ENCODE measurements at places on chromosomes 4 and X.

- DNase-seq = no peak
These were observed 15.3 kb downstream of the PDK3 start for GRCh38 chrX:24480400-24480865.

DNA sequence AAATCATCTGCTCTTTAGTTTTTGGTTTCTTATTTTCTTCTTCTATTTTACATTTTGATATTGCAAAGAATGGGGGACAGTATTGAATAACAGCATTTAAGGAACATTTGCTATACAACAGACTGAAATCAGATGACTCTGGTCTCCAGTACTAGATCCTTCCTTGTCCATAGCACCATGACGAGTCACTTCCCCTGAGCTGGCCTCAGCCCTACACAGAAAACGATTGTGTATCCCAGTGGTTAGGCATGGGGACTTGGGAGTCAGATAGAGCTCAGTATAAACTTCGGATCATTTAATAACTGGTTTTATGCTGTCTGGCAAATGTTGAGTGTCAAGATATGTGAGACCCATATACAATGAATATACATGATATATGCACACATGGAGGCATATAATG, 44.7 kb upstream of the BEX4 start:
- no peak for DNase-seq

DNA sequence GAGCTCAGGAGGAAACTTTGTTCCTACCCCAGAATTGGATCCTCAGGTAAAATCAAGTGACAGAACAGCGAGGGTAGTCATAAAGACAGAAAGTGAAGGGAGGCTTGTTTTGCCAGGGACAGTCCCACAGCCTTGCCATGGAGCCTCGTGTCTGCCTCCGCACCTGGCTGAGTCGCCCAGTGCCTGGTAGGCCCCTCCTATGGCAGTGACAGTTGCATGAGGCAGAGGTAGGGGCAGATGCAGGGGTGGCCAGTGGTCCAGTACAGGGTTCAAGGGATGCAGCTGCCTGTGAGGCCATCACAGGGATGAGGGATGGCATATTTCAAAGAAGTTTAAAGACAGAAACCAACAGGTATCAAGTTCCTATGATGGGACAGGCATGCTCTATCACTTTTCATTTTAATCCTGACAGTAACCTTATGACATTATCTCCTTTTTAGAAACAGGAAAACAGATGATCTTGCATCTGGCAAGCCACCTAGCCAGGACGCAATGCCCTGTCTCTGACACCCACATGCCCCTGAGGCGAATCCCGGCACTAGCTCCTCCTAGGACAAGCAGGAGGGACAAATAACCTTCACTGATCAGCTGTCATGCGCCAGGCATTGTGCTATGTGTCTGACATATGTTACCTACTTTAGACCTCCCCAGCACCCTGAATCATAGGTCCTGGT, 127.4 kb upstream of the ENPP6 start:
- no peak for DNase-seq

- DNase-seq = no peak
These were observed 55.5 kb downstream of the PDLIM5 start for GRCh38 chr4:94507281-94507680.

GRCh38 chrX:154549766-154550165, 2.3 kb downstream of the IKBKG start:
- no peak for DNase-seq

DNA sequence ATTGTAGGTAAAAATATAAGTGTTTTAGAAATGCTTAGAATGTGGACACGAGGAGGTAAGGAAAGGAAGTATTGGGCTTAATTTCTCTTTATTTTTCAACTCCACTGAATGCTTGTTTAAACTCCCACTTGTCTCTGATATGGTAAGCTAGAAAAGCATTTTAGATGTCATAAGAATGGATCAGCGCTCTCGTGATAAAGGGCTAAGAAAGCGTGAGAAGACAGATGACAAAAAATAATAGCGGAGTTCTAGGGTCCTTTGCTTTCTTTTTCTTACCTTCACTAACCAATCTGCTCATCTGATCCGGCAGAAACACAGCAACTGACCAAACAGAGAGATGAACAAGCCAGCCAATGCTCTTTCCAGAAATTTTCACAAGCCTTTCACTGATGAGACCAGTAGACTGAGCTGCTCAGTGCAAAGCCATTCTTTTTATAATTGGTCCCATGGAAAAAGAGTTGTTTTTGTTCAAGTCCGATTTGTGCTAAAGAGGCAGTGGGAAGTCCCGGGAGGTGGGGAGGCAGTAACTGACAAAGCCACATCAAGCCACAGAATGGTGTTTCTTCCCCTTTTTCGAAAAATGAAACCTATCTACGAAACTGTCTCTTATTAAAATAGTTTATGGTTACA, at the start of gene TASL:
TASL (minus strand) TSS at position 405 of the 630 bp plus-strand sequence. CDS start 17,411 bp downstream, outside the sequence.
- no peak for DNase-seq

DNA sequence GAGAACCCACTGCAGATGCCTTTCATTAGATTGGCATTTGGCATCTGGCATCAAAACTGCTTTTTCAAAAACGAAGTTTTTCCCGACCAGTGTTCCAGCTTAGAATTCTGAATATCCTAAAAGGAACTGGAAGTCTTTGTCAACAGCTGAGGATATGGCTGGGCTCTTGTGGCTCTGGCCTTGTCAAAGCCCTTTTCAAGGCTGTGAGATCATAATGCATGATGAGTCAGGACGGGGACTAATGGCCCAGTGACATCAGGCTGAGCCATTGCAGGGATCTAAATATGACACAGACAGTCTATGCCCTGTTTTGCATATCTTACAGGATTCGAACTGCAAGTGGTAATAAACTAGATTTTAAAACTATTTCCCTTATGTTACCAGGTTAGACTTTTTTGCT, 306.4 kb downstream of the PTTG2 start:
- DNase-seq = no peak

DNA sequence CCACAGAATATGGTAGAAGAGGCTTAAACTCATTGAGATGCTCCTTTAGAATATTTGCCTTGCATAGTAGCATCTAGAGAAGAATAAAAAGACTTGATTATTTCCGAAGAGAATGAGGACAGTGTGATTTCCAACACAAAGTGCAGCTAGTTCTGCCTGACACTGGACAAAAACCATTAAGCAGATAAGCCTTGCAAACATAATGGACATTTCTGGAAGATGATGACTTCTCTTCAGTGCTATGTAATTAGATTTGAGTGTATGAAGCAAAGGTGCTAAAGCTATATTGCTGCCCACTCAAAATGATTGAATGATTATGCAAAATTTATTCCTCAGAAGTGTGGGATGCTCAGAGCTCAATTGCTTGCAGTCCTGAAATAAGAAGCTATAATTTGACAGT, 156.4 kb downstream of the VEGFC start:
- no peak for DNase-seq

- no peak for DNase-seq
These were observed 67.4 kb upstream of the PCDH18 start for GRCh38 chr4:137599734-137600133.

GRCh38 chr4:8117278-8117682, 41.3 kb downstream of the ABLIM2 start:
- no peak for DNase-seq

GRCh38 chr4:163688856-163689255, 194.4 kb downstream of the TMA16 start:
- no peak for DNase-seq

- peak; percentile 31 for DNase-seq
These were observed at the start of gene UBL4A for GRCh38 chrX:154486396-154487207. Gene UBL4A (minus strand): TSS chrX:154486615. CDS start chrX:154486584, 31 bp downstream.

DNA sequence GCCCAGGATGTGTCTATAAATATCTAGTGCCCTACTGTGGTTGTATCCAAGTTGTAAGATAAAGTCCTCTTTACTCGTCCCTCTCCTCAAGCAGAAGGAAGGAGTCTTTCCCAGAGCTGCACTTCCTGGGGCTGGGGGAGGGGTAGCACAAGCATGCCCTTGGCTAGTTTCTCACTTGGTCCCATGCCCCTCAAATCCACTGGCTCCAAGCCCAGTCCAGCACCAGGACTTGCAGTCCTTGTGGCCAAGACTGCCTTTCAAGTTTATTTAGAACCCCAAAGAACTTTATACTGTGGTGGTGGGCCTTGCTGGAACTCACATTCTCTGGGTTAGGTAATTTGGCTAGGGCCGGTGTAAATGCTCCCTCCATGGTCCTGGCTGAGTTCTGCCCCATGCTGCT, 43.2 kb upstream of the SLC10A4 start:
- DNase-seq = no peak

- DNase-seq = no peak
These were observed 66.6 kb downstream of the USP38 start for GRCh38 chr4:143251348-143251747.

DNA sequence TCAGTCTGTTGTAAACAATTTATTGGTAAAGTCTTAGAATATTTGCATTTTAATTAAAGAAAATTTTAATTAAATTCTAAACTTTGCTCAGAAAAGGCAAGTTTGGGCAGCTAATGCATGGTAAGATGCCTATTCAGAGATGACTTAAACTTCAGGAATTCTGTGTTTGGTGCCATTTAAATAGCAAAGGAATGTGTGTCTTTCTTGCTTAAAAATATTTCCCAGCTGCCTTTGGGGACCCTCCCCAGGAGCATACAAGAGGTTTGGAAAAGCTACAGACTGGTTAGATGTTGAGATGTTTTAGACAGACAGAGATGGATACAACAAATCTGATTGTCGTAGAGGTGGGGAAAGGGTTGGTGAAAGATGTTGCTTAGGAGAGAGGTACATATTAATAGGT, 36.5 kb downstream of the AFF2 start:
- DNase-seq = no peak

GRCh38 chrX:72381439-72382201, 75.9 kb upstream of the CITED1 start:
- no peak for DNase-seq

GRCh38 chr4:47510506-47511143, 25.6 kb downstream of the ATP10D start:
- no peak for DNase-seq

GRCh38 chr4:146916479-146917076, 29.1 kb downstream of the TTC29 start:
- no peak for DNase-seq

DNA sequence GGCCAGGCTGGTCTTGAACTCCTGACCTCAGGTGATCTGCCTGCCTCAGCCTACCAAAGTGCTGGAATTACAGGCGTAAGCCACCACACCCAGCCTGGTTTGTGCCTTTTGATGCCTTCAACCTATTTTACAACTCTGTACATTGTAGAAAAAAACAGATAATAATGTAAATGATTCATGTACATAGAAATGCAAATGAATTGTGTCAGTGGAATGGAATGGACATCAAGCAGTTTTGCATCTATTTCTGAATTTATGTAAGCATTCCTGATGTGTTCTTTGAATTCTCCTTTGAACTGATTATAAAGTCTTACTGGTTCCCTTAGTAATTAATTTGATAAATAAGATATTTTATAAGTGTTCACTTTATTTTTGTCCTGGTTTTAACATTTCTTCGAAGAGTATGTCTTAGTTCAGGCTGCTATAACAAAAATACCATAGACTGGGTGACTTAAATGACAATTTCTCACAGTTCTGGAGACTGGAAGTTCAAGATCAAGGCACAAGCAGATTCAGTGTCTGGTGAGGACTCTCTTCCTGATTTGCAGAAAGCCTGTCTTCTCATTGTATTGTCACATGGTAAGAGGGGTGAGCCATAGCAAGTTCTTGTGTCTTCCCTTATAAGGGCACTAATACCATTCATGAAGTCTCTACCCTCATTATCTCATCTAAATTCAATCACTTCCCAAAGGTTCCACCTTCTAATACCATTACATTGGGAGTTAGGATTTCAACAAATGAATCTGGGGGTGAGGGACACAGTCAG, 162.2 kb upstream of the S100G start:
- DNase-seq = no peak

DNA sequence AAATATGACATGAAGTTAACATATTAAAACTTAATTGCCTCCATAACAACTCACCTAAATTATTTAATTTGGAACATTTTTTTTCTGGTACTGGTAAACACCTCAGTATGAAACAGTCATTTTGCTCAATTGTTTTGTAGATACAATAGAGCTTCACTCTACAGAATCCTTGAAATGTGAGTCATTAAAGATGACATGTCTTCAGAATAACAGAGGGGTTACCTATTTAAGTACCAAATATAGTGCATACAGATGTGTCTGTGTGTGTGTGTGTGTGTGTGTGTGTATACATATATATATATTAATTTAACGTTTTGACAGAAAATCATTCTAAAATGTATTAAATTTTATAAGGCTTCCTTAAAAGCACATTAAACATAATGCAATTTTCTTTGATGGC, 297.6 kb downstream of the INPP4B start:
- no peak for DNase-seq

GRCh38 chr4:54940996-54941865, 184.2 kb downstream of the KDR start:
- DNase-seq = peak; percentile 40

DNA sequence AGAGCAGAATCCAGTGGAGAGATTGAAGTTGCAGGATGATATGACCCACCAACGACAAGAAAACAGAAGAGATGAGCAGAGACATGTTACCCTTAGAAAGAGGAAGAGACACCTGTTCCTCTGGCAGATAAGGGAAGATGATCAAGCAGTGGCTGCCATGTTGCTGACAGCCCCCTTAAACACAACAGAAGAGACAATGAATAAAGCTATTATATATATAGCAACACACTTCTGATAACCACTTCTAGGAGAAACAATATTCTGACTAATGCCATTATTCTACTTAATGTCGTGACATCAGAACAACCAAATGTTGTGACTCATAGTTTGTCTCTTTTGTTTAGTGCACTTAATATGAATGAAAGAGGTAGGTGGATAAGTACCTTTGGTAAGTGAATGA, 44.9 kb downstream of the SH3RF1 start:
- DNase-seq = no peak

DNA sequence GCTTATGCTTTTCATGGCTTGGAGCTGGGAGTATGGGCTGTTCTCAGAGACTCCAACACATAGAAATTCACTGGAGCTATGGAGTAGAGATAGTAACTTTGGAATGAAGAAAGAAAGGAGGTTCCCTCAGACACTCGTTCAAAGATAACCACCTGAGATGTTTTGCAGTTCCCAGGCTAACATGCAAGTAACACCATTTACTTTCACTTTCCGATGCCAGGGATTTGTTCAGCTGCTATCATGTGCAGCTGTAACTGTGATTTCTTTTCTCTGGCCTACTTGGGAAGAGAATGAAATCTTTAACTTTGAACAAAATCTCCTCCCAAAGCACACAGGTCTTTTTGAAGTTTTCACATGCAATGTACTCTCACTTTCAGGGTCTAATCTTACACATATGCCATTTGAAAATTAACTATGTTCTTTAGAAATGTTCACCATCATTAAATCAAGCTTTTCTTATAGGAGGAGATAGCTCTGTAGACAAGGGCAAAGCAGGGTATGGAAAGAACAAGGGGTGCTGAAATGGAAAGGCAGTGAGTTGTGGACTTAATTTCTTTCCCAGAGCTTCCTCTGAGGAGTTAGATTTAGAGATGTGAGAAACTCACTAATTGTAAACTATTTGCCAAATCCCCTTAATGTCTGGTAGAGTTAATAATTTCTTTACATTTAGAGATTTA, 514.3 kb downstream of the PDHA2 start:
- no peak for DNase-seq
